T-helper 2 cell treated with Interferon-gamma antibody and Interleukin-4, amounts not matched to agents 5 μg/mL and 100 μg/mL, for 36 hours (primary cell): ENCODE measurements at places on chromosomes 6 and 20.

DNA sequence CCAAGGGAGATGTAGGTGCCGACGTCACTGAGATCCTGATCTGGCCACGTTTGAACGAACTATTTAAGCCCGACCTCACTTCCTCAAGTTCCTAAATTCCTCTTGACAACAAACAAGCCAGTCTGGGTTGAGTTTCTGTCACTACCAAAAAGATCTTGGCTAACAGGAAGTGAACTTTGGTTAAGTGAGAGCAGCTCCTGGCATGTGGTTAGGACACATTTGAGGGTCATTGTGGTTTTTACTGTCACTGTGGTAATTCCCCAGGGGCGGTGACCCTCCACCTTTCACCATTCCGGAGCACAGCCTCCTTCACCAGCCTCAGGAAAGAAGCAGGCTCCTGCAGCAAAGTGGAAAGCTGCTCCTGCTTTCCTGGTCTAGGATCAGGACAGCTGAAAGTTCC lies 43.1 kb upstream of the ZNF831 start:
- peak; percentile 14 for DNase-seq
- peak overlapping the region; percentile 5 for H3K4me3 ChIP-seq
- peaks cover 3% of the 10 kb centered on the region for H3K27me3 ChIP-seq
- peaks cover 48% of the 10 kb centered on the region for H3K4me1 ChIP-seq
- H3K27ac ChIP-seq: no peak overlapping the region
- peaks cover 5% of the 10 kb centered on the region for H3K36me3 ChIP-seq

GRCh38 chr6:137357263-137357947 lies 136.8 kb downstream of the OLIG3 start:
- H3K36me3 ChIP-seq: no peaks in the 10 kb centered on the region
- H3K4me1 ChIP-seq: peaks cover 17% of the 10 kb centered on the region
- H3K27me3 ChIP-seq: peaks cover 23% of the 10 kb centered on the region
- no peak overlapping the region for H3K27ac ChIP-seq

DNA sequence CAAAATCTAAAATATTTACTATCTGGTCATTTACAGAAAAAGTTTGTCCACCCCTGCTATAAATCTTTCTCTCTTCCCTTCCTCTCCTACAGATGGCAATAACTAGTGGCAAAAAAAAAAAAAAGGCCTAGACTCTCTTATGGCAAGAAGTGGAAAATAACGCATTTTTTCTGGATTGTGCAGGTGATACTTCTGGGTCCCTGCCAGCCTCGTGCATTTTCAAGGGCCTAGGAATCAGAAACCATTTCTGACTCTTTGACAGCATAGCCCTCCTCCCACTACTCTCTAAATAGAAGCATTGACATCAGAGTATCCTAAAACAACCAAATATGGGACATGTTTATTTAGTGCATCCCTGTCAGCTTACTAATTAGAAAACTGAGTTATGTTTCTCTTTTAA lies 251.0 kb downstream of the KHDC1L start:
- DNase-seq: no peak
- peaks cover 3% of the 10 kb centered on the region for H3K4me1 ChIP-seq
- no peak overlapping the region for H3K4me3 ChIP-seq
- H3K27ac ChIP-seq: no peak overlapping the region

DNA sequence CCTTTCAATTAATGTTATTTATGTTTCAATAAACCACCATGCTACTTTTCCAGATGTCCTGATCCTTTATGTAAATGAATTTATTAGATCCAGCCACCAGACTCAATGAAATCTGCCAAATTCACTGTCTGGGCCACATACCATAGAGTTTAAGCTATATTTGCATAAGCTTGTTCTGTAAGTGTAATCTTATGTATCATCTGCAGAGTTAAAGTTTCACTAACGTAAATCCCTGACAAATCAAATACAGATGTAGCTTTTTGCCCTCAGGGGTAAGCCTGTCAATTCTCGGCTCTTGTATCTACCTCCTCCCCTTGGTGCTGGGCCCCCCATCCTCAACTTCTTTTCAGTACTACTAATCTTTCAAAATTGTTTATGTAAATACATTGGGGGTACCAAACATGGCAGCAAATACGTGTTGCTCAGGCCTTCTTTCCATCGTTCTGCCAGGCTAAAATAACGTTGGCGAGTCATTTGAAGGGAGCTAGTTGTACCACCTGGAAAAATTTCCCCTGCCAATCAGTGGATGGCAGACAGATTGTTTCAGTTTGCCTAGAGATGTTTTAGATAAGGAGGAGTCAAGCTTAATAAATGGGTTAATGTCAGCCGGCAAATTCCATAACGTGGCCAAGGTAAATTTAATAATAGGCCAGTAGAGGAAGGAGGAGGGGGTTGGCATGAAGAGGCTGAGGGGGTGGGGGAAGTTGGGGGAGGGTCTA lies 79.6 kb downstream of the RPS12 start:
- H3K4me3 ChIP-seq: no peak overlapping the region
- no peaks in the 10 kb centered on the region for H3K36me3 ChIP-seq
- no peak overlapping the region for H3K27ac ChIP-seq
- DNase-seq: no peak

DNA sequence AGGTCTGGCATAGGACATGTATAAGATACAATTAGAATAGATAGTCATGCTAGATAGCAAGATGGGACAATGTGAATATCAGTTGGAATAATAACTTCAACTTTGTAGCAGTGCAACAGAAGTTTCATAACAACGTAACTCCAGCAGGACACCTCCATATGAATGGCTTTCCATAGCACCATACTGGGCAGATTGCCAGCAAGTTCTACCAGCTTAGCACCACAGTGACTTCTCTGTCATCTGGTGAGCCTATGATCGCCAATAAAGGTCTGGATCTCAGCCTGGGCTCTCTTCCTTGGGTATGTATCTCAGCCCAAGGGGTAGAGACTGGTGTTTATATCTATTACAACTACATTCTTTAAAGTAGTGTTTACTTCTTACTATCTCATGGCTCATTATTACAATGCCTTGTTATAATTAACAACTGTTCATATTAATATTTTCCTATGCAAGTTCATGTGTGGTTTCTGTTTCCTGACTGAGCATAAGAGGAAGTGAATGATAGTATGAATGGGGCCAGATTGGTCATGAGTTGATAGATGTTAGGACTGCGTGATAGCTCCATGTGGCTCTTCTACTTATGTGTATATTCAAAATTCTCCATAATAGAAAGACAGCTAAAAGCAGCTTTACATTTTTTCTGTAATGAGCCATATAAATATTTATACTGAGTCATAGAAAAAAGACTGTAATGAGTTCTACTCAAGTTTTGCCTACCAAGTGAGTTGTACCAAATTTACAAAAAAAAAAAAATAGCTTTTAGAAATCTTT lies 22.9 kb downstream of the HTR1B start:
- H3K36me3 ChIP-seq: no peaks in the 10 kb centered on the region
- H3K4me3 ChIP-seq: no peak overlapping the region
- no peaks in the 10 kb centered on the region for H3K4me1 ChIP-seq
- no peaks in the 10 kb centered on the region for H3K27me3 ChIP-seq
- no peak for DNase-seq
- no peak overlapping the region for H3K27ac ChIP-seq

DNA sequence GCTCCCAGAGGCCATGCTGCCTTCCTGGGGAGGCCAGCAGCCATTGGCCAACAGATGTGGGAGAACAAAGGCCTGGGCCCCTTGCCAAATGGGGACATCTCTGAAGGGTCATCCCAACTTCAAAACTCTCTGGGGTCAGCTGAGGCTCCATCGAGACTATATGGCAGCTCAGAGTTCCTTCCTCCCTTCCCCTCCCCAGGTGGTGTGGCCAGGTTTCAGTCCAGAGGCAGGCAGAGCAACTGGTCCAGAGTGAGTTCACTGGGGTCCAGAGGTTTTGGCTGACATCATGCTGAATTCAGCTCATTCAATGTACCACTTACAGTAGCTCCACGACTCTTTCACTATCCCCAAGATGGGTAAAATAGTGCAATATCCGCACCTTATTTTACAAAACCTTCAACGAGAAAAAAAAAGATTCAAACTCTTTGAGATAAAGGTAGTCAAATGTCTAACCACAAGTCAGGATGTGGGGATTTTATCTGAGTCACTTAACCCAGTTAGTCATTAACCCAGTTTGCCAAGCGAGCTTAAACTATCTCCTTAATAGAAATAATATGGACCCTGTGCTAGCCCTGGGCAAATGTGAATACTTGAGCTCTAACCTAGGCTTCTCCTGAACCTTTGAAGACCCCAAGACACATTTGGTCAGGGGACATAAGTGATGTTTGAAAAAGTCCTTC lies 108.4 kb upstream of the PLEKHG1 start:
- peak overlapping the region; percentile 58 for H3K27ac ChIP-seq
- H3K4me3 ChIP-seq: peak overlapping the region; percentile 59
- no peaks in the 10 kb centered on the region for H3K36me3 ChIP-seq
- peaks cover 18% of the 10 kb centered on the region for H3K27me3 ChIP-seq
- peaks cover 11% of the 10 kb centered on the region for H3K4me1 ChIP-seq

DNA sequence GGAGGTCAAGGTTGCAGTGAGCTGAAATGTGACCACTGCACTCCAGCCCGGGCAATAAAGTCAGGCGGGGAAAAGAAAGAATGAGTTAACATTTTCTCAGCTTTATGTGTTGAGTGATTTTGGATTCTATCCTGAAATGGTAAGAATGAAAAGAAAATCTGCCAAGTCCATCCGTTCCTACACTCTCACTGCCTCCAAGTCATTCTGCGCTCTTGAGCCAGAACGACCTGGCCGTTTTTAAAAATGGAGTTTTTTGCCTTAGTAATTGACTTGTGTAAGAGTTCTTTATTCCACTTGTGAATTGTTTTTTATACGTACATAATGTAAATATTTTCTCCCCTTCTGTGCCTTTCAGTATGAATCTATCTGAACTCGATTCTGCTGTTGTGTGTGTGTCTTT lies 28.7 kb downstream of the DNAJC5 start:
- H3K36me3 ChIP-seq: peaks cover 21% of the 10 kb centered on the region
- peaks cover 19% of the 10 kb centered on the region for H3K4me1 ChIP-seq
- H3K27ac ChIP-seq: peak overlapping the region; percentile 49
- H3K4me3 ChIP-seq: no peak overlapping the region
- H3K27me3 ChIP-seq: no peaks in the 10 kb centered on the region
- DNase-seq: no peak
